ENCODE measurements at places on chromosomes 4 and X. TPM values are rescaled to one million over a fixed set of nuclear protein-coding genes. Genes with fewer than 3 reads are reported as not detected.

ASB12 gene
- not detected for polyA plus RNA-seq

GLRA3 gene
- 0.22 TPM for polyA plus RNA-seq

FREM3 gene
- polyA plus RNA-seq, result 0.44 TPM

ALG13 gene
- 16.8 TPM for polyA plus RNA-seq

BANK1 gene
- polyA plus RNA-seq, result 0.22 TPM

AFF2 gene
- polyA plus RNA-seq, result 0.42 TPM

PCYT1B gene
- polyA plus RNA-seq, result 15.6 TPM

CD40LG gene
- polyA plus RNA-seq, result not detected

UCP1 gene
- not detected for polyA plus RNA-seq

SHROOM3 gene
- polyA plus RNA-seq, result 30.9 TPM

NOP14 gene
- 14.7 TPM for polyA plus RNA-seq

CTAG1B gene
- not detected for polyA plus RNA-seq
